Forelimb muscle (tissue), 1 donor: ENCODE measurements at places on chromosomes 1 and 21. TPM values are rescaled to one million over a fixed set of nuclear protein-coding genes. Genes with fewer than 3 reads are reported as not detected.

PPIAL4G gene
- not detected for polyA plus RNA-seq

FLG2 gene
- 0.06 TPM for polyA plus RNA-seq

FAM43B gene
- 0.58 TPM for polyA plus RNA-seq

TFF3 gene
- 1.7 TPM for polyA plus RNA-seq

ZFP69B gene
- 3.1 TPM for polyA plus RNA-seq

ALX3 gene
- not detected for polyA plus RNA-seq

PRR9 gene
- polyA plus RNA-seq = not detected
